ENCODE measurements at places on chromosomes 7 and 10.

DNA sequence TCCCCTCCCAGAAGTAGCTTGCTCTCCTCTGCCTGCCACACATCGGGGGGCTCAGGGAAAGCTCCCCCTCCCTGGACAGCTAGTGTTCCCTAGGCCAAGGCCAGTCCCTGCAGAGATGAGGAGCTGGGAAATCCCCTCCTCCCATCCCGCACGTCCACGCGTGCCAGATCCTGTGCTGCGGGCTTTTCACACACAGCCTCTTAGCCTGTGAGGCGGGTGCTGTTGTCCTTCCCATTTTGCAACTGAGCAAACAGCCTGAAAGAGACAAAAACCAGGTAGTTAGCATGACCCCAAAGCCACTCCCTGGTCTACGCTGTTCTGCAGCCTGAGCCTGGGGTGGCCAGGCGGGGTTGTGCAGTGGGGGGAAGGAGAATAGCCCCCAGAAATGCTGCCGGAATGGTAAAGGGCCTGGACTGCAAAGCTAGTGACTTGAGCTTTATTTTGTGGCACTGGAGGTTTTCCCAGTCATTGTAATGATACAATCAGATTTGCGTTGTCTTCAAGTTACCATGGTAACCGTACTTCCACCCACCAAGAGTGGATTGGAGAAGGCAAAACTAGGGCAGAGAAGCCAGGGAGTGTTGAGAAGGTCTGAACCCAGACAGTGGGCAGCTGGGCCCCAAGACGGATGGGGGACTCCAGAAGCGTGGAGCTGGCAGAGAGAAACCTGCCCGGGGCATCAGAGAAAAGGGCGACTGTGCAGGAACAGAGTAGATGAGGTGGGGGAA lies 98.6 kb upstream of the KCTD7 start:
- DNase-seq = no peak

DNA sequence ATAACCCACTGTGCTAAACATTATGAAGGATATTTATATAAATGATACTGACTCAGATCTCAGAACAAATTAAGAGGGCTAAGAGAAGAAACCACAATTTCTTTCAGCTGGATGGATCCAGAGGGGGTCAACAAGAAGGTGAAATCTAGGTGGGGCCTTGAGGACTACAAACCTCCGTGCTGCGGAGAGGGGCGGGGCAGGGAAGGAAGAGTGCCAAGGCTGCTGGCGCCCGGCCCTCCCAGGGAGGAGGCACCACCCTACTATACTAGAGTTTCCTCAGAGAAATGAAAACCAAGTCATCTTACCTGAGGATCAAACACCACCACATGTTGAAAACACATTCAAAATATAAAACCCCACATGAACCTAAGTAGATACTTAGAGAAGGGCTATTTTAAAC lies 29.3 kb upstream of the CRYGN start:
- DNase-seq = no peak

GRCh38 chr7:23938937-23939552 lies 229.0 kb downstream of the STK31 start:
- peak; percentile 22 for DNase-seq

DNA sequence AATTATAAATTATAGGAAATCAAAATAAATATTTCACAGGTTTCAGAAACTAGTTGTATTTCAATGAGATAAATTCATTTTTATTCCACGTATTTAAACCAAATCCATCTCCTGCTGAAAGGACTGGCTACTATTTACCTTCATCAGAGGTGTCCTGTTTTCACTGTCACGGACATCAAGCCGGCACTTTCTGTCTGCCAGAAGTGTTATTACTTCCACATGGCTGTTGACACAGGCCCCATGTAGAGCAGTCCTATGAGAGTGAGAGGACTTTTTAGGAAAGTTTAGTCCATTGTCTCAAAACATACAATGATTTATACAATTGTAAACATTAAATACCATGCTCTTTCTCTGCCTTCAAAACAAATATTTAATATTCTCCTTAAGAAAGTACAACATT lies 100.4 kb upstream of the ACBD5 start:
- DNase-seq = no peak

- DNase-seq = no peak
These were observed 579.4 kb downstream of the PTPRN2 start for GRCh38 chr7:158008267-158008666.

DNA sequence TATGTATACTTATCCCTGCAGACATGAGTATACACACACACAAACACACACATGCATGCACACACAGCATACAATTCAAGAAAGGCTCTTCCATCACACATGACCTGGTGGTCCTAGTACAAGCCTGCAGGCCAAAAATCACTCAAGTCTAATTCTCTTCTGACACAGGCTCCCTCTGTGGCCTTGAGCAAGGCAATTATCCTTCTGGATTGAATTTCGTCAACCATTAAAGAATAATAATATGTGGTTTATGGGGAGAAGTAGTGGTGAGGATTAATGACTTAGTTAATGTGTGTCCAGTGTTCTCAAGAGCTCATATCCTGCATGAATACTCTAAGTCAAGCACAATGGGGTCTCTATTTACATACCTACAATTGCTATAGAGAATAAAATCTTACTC lies 161.8 kb upstream of the KIAA1217 start:
- no peak for DNase-seq

- DNase-seq = no peak
These were observed 151.3 kb upstream of the SP4 start for GRCh38 chr7:21276471-21277035.

GRCh38 chr7:102942868-102943267 lies 30.1 kb downstream of the LRRC17 start:
- DNase-seq = no peak

- no peak for DNase-seq
These were observed 176.2 kb downstream of the PTEN start for GRCh38 chr10:88039496-88040200.

DNA sequence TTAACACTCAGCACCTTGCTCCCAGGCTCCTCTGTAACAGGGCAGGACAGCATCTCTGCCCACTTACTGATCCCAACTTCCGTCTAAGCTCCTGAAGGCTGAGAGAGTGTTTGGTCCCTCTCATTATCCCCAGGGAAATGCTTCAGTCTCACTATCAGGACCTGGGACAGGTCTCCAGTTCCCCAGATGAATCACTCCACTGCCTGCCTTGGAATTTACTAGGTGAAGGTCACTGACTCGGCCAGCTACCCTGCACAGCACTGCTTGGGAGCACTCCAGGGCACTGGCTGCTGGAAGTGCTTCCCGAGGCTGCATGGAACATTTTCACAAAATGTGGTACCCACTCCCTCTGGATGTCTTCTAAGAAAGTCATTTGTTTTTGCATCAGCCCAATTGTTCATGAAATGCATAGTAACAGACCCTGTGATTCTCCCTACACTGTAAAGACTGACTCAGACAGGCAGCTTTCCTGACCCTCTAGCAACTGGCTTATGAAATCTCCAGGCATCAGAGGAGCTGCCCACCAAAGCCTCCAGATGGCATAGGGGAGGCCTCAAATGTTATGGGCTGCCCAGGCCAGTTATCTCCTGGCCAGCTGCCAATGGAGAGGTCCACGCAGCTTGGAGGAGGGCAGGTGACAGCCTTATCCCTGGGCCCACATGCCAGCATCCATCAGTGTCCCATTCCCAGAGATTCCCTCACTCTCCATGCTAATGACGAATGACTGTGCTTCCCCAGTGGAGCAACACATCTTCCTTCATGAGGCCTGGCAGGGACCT lies 89.1 kb downstream of the GFRA1 start:
- DNase-seq = peak; percentile 28

GRCh38 chr7:139018910-139019309 lies 16.9 kb downstream of the ZC3HAV1L start:
- no peak for DNase-seq

GRCh38 chr7:128934361-128935341 lies 3.1 kb upstream of the IRF5 start:
- DNase-seq = no peak

GRCh38 chr7:151114151-151115090 lies 28.1 kb downstream of the AGAP3 start:
- DNase-seq = no peak

Measured in body of pancreas (tissue), 4 donors.